Mucosa of descending colon (tissue), 3 donors: ENCODE measurements at places on chromosomes 2 and 18.

- no peak for DNase-seq
These were observed 74.3 kb upstream of the ADAM23 start for GRCh38 chr2:206368933-206369569.

DNA sequence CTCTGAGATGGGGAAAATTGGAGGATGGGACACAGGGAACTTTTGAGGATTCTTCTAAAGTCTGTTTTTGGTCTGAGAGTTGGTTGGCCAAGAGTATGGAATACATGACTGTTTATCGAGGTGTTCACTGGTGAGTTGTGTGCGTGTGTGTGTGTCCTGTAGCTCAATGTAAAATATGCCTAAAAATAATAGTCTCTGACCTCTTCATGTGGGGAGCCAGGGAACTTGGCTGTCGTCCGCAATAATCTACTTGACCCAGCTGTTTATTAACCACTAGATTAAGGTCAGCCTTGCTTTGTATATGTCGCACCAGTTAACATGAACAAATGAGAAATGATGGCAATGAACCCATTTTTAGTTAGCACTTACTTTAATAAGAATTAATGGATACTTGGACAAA is 177.5 kb upstream of the TPO start:
- no peak for DNase-seq

DNA sequence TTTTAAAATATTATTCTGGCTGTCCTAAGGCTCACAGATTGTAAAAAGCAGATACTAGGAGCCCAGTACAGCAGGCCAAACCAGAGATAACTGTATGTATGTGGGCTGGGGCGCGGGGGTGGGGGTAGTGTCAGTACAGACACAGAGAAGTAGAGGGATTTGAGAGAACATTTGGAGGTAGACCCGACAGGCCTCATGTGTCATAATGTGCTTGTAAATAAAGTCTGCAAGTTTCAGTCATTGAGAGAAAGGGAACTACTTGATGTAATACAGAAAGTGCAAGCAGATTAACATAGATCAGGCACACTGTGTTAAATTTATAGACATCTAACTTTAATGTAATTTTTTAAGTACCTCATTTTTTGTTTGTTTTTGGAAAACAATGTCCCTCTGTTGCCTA is 7.4 kb upstream of the POLI start:
- DNase-seq: no peak

GRCh38 chr18:26419746-26420145 is 128.6 kb downstream of the KCTD1 start:
- no peak for DNase-seq

DNA sequence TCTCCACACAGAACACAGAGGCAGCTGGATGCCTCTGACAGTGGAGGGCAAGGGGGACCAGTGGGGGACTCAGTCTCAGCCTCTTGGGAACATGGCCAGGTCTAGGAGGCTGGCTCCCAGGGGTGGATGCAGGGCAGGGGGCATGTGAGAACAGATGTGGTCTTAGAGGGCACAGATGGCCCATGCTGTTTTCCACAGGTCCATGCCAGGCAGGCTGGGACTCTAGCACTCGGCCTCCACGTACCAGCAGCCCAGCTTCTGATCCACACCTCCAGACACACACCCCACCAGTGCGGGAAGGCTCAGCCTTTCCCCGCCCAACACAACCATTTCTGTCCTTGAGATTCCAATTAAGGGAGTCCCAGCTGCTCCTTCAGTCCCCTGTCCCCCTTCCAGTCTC is 42.4 kb downstream of the TNS1 start:
- DNase-seq: no peak

GRCh38 chr2:206257350-206257749 is 17.1 kb upstream of the ZDBF2 start:
- no peak for DNase-seq

DNA sequence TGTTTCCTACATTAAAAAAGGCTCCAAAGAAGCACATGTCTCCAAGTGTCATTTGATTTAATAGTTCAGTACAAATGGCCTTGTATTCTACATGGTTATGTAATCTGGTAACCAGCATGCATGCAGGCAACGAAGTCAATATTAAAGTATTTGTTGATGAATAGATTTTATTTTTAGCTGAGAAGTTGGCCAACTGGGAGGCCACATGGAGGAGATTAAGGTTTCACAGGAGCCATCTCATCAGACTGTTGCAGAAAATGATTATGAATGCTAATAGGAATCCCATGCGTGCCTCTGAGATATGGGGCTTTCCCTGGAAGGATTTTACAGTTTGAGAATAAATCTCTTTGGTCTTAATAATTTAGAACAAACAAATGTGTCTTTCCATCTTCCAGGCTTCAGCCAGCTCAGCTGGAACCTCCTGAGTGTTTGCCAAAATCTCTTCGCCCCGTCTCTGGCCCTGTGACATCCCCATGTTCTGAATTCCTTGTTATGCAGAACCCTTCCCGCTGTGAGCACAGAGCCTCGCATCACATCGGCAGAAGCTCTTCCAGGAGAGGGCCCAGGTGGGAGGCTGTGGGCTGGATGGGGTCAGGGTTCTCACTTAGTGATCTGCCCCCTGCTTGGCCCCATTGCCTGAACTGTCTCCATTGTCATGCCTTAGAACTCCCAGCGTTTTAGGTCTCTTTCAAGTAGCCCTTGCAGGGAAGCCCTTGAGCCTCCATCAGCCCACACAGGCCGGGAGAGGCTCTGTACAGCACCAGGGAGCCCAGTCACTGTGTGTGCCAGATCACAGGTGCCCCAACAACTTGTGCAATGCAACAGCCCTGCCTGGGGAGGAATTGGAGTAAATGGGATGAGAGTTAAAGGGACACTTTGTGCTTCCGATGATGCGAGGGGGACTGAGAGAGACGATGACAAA is 190.5 kb upstream of the TWIST2 start:
- DNase-seq: no peak

DNA sequence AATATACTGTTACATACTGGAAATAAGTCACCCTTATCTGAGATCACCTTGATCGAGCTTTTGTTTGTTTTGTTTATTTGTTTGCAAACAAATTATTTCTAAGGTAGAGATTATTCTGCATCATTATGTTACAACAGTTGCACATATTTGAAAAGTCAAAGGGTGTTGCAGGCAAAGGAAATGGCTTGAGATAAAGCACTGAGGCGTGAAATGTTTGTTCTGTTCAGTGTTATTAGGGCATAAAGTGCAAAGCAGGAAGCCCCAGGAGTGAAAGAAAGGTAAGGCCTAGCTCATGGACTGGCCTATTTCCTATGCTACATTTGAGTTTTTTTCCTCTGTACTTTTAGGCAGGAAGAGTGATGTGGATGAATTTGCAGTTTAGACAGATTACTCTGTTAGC is 1815.6 kb upstream of the LRRTM1 start:
- no peak for DNase-seq

DNA sequence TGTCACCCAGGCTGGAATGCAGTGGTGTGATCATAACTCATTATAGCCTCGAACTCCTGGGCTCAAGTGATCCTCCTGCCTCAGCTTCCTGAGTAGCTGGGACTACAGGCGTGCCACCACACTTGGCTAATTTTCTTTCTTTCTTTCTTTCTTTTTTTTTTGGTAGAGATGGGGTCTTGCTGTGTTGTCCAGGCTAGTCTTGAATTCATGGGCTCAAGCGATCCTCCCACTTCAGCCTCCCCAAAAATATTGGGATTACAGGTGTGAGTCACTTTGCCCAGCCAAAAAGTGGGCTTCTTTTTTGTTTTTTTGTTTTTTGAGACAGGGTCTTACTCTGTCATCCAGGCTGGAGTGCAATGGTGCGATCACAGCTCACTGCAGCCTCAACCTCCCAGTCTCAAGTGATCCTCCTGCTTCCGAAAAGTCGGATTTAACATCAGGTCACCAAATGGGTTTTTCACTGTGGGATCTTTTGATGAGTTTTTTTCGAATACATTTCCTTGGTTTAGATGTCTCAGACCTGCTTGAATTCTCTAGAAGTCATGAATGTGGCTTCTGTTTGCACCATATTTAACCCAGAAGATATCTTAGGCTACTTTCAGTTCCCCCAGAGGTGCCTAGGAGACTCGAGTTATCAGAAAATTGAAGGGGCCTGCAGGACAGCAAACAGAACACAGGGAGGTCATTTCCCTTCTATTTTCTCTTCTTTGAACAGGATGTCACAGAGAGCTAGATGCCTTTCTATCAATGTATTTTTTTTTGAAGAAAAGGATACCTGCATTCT is 8.9 kb downstream of the RAB31 start:
- DNase-seq: no peak

GRCh38 chr18:7358989-7359726 is 128.3 kb downstream of the LRRC30 start:
- DNase-seq: no peak

- no peak for DNase-seq
These were observed 301.4 kb downstream of the GALNT13 start for GRCh38 chr2:154173164-154173563.

DNA sequence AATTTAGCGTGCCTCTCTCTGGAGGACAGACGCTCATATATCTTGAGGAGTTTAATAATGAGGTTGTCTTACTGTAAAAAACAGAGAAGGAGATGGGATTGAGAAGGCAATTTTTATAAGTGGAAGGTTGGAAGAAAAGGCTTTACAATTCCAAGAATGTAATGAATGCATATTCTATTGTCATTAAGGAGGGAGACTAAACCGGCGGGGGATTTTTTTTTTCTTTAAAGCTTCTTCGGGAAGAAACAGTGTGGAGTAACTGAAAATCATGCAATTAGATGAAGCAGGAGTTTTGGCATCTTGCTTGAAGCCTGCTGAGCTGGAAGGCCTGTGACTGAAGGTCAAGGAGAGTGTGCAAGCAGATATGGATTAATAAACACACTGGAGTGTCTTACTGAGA is 124.4 kb downstream of the HRH4 start:
- DNase-seq: no peak

GRCh38 chr2:216875862-216876261 is 16.0 kb upstream of the TNP1 start:
- DNase-seq: no peak

DNA sequence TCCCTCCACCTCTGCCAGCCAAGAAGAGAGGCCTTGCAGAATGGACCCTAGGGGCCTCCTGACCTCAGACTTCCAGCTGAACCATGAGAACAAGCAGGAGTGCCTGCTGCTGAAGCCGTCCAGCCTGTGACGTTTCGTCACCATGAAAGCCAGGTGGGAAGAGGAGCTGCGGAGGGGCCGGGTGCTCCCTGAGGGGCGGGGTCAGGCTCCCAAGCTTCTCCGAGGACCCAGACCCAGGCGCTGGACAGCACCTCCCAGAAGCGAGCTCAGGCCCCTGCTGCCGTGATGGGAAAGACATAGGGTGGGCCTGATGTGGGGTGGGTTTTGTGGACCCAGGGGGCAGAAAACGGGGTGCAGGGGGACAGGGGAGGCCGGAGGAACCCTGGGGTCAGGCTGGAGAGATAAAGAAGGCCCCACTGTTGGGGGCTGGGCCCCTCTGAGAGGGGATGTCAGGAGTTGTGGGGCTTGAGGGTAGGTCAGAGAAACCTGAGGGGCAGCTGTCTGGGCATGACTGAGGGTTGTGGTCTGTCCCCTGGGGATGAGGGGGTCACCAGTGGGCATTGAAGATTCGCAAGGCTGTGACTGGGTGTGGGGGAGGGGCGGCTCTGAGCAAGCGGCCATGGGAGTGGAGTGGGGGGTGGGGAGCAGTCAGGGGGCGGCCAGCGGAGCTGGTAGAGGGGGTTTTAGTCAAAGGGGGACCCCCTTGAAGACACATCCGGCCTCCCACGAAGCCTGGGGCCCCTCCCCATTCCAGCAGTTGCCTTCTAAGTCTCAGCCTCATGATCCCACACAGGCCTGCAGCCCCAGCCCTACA is 73.4 kb upstream of the ODC1 start:
- DNase-seq: no peak

DNA sequence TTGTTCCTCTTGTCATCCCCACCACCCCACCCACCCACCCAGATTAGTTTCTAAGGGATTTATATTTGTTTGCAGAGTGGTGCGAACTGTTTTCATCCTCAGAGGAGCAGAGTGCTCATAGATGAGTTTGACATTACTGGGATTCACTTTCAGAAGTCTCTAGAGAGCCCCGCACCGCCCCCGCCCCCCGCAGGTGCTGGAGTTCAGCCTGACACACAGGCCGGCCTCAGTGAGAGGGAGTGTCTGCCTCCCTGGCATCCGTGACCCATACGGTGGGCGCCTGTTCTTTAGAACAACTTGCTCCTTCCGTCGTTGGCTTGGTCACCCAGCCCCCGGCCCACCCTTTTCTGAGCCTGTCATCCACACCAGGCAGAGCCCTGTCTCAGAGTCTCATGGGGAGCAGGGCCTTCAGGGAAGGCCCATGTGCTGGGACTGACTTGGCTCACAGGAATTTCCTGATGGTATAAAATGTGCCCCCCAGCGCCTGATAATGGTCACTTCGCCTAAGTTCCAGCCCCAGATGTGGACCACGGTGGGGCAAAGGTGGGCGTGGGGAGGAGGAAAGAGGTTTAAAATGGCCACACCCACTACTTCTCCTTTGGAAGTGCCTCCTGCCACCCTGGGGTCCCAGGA is 44.3 kb downstream of the HPCAL1 start:
- no peak for DNase-seq
